ENCODE measurements at places on chromosomes 13 and 19.

DNA sequence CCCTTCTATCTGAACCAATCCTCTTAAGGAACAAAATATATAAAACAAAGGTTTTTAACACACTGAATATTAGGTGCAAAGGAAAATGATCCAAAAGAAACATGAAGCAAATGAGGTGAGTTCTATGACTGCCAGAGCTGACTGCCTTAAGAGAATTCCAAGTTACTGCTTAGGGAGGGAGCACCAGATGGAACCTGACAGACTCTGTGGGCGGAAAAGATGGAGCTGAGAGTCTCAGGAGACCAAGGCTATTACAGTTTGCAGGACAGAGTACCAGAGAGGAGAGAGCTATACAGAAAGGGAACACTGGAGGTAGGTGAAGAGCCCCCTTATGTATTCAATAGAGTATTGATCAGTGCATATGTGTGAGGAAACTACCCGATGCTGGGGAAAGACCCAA is 87.2 kb downstream of the B3GLCT start:
- DNase-seq: no peak

GRCh38 chr19:33054623-33055022 is 10.1 kb downstream of the RHPN2 start:
- no peak for DNase-seq

DNA sequence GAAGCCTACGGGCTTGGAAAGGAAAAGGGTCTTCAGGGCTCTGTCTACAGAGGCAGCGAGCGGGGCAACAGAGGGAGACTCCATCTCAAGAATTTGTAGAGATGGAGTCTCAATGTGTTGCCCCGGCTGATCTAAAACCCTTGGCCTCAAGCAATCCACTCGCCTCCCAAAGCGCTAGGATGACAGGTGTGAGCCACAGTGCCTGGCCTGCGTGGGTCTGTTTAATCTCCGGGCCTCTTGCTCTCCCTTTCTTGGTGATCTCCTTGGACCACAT is 8.1 kb downstream of the RPS9 start:
- DNase-seq: no peak

DNA sequence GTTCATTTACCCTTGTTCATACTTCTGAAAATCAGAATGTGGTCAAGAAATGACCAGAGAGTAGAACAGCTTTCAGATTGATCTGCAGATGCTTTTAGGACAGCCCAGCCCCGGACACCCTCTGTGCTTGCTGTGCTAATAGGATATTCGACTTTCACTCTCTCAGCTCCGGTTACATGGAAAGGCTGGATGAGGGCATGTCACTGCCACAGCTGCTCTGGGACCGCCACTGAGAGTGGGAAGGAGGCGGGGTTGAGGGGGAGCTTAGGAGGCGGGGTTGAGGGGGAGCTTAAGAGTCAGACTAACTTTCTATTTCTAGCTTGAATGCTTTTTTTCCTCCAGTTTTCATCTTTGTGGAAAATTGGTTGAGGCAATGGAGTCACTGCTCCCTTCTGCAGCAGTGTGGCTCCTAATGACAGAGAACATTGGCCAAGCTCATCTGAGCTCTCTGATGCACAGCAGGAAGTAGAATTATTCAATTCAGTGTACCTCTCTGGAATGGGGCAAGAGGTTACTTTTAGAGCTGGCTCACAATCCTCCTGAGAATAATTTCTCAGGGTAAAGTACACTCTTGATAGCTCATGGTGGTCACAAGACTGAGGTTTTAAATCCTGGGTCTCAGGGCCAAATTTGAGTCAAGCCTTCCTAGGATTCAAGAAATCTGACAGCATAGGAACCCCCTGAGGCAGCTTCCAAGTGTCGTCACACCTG is 74.6 kb upstream of the NPAS1 start:
- DNase-seq: no peak

- DNase-seq: no peak
These were observed 117.3 kb downstream of the ZDHHC20 start for GRCh38 chr13:21341637-21342422.

GRCh38 chr19:13012690-13013608 is 17.7 kb downstream of the NFIX start:
- peak; percentile 65 for DNase-seq

DNA sequence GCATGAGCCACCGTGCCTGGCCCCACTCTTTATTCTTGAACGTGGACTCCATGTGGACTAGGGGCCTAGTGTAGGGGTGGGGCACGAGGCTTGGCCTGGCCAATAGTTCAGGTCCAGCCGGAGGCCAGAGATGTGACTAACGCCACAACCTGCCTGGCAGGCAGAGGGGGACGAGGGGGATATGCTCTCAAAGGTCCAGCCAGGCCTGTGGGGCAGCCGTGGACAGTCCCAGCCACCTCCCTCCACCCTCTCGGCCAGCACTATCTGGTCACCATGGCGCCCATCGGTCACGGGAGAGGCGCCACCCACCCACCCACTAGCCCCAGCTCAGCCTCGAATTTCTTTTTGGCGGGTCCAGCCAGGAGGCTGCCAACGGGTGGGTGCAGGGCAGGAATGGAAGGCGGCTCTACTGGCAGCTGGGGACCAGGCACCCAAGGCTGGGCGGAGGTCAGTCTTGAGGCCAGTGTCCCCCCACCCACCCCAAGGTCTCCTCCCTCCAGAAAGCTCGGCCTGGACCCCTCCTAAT is 2.2 kb upstream of the CERS1 start:
- no peak for DNase-seq

DNA sequence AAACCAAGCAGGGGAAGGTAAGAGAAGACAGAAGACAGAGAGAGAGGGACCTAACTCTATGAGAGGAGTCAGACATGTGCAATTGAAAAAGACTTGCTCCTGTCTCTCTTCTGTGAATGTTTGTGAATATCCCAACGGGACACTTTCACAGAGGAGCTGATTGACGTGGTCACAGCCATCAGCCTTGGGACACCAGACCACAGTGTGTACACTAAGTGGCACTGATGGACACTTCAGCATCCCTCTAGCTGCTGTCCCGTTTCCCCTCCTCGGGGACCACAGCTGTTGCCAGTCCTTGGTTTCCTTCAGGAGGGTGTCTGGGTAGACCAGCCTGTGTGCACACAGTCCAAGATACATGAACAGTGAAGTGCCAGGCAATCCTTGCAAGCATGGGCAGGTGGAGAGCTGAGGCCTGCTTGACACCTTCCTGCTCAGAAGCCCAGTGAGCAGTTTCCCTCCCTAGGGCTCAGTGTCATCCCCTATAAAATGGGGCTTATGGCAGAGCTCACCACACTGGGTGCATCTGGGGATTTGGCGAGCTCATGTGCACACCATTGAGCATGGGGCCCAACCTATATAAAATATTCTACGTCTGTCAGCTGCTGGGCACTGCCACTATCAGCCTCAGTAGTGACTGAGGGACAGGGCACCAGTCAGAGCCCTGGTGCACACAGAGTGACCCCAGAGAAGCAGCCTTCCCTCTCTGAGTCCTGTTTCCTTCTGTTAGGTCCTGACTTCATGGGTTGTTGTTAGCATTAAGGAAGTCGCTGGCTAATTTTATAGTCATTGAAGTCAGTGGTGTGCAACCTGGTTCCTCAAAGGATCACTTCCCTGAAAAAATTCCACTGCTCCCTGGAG is 4.3 kb upstream of the USF2 start:
- DNase-seq: no peak

DNA sequence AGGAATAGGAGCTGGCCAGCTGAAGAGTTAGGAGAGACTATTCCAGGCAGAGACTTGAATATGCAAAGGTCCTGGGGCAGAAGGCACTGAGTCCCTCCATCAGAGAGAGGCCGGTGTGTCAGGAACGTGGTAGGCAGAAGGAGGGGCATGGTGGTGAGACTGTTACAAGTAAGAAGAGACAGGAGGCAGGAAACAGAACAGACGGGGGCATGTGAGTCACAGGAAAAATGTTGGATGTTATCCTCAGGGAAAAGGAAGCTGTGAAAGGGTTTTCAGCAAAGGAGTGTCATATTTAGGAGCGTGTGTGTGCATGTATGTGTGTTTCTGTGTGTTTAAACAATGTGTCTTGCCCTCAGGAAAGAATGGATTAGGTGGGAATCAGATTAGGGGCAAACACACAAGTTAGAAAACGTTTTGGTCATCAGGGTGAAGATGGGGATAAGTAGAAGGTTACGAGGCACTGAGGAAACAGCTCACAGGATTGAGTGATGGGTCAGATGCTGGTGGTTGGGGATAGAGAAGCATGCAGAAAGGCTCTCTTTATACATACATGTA is 1.1 kb downstream of the EDDM13 start:
- DNase-seq: no peak

- no peak for DNase-seq
These were observed 9.5 kb downstream of the PIP5K1C start for GRCh38 chr19:3690551-3691371.

GRCh38 chr19:38221919-38222830 is 1.8 kb downstream of the DPF1 start:
- DNase-seq: no peak

DNA sequence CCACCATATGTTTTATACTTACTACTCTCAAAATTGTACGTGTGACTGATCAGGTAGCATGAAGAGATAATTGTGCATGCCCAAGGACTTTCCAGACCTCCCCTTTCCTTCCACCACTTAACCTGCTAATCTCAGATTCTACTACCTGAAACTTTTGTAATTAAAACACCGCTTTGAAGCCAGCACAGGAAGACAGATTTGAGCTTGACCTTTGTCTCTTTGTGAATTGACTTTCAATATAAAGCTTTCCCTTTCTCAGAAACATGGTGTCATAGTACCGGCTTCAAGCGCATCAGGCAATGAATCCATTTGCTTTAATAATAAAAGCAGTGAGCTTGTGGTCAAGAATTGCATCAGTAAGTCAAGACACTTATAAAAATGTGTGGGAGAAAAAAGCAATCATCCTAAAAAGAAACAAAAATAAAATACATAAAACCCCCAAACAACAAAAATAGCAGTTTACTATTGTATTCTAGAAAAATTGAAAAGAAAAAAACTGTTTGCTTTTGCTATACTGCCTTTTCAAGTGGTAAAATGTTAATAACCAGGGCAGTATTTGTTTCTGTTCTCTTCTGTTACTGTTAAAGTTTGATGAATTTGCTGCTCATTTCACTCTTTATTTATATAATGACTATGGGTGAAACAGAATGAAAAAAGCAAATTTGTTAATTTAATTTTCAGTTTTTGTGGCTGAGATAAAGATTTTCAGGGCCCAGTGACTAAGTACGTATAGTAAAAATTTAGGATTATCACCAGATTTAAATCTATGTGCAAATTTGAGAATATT is 2075.3 kb downstream of the PCDH9 start:
- no peak for DNase-seq

DNA sequence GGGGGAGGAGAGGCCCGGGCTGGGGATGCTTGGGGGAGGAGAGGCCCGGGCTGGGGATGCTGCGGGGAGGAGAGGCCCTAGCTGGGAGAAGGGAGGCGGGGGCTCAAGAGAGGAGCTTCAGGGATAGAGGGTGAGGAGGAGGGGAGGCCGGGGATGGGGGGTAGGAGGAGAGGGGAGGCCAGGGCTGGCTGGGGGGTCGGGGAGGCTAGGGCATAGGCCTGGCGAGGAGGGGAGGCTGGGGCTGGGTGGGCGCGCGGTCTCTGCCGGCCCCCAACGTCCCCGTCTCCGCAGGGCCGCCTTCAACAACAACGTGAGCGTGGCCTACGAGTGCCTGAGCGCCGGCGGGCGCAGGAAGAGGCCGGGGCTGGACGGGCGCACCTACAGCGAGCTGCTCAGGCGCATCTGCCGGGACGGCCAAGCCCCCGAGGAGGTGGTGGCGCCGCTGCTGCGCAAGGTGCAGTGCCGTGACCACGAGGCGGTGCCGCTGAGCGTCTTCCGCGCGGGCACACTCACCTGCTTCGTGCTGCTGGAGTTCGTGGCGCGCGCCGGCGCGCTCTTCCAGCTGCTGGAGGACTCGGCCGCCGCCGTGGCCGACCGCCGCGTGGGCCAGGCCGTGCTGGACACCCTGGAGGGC is 11.4 kb downstream of the TPGS1 start:
- DNase-seq: no peak

Data from HS-5 (cell line).